ENCODE measurements at places on chromosomes 2 and 18.

DNA sequence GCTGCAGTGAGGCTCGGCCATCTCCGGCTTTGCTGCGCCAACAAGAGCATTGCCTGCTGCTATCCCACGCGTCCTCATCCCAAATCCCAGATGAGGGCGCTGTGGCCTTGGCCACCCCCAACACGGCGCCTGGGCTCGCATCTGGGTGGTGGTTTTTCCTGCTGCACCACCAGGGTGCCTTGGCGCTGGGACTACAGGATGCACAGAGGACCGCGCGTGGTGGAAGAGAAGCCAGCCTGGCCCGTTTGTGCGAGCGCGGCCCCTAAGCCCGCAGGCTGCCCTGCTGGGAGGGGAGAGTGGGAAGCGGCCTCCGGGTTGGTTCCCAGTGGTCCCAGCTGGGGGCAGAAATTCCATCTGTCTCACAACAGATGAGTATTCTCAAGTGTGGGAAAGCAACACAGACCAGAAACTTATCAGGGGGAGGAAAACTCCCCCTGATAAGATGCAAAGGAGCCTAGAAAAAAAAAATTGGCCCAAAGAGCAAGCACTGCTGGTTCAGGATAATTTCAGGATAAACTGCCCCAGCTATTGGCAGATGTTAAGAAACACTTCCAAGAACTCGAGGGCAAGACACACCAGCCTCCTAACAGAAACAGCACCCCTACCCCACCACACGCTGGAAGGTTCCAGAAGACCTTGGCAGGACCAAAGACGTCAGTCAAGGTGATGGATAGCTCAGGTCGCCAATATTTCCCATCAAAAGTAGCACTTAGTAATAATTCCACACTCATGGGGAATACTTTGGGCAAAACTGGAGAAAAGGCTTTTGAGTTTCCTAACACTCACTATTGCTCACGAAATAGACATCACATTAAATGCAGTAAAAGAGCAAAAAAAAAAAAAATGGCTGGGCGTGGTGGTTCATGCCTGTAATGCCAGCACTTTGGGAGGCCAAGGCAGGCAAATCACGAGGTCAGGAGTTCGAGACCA lies 152.1 kb downstream of the PXDN start:
- DNase-seq, result peak; percentile 91

- no peak for DNase-seq
Measured at GRCh38 chr2:19349911-19350677, 8.3 kb downstream of the OSR1 start.

DNA sequence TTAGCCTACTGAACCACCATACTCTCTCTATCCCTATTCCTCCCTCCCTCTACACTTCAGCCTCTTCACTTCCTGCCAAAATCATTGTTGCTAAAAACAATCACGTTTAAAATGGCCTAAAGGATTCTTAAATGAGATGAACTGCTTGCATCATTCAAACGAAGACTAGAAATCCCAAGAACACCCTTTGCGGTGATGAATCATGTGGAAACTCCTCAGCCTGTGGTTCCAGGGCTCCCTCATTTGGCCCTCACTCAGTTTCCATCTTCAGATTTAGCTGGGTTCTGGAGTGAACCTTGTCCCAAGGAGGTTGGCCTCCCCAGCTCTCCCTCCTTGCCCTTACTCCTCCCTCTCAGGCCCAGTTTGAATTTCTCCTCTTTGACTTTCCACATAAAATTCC lies 125.6 kb upstream of the CDC42EP3 start:
- no peak for DNase-seq

DNA sequence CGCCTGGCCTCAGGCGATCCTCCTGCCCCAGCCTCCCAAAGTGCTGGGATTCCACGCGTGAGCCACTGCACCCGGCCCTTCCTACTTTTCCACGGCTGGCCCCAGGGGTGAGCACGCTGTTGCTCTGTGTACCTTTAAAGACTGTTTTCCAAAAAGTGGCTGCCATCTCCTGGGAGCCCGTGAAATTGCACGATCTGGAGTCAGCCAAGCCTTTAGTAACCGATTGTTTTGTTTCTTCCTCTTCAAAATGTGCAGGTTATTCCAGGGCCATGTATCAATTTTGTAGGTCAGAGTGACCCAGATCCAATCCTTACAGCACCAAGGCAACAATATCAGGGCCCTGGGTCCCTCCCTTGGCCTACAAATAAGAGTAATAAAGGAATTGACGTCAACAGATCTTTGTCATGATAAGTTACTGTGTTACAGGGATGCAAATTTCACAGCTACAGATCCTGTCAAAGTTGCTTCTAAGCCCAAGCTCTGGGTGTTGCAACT lies 135.6 kb upstream of the ZNF236 start:
- DNase-seq, result no peak

Data from coronary artery (tissue), 2 donors.